ENCODE measurements at places on chromosomes 11 and 22.

DNA sequence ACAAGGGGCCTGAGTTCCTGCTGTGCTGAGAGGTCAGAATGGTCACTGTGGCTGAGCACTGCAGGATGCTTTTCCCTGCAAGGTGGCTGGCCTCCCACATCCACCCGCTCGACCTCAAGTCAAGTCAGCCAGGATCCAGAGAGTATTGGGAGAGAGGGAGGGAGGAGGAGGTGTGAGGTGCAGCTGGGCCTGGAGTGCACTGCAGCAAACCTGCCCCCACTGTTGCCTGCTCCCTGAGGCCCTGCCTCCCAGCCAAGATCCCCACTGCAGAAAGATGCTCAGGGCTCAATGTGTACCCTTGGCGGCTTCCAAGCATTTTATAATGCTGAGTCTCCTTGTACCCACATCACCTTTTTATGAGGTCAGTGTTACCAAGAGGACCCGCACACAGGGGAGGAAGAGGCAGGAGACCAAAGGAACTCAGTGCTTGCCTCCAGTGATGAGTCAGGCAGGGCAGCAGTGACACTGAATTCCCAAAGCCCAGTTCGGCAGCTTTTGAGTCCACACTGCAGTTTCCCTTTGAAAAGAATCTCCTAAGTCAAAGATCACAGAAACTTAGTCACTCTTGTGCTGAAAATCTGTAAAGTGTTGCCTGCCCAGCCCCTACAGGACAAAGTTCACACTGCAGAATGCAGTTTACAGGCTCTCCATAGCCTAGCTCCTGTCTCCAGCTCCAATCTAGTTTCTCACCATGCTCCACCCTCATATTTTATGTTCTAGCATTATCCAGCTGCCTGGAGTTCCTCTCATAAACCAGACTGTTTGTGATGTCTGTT, 3.1 kb downstream of the ENDOD1 start:
- peak; percentile 29 for DNase-seq

DNA sequence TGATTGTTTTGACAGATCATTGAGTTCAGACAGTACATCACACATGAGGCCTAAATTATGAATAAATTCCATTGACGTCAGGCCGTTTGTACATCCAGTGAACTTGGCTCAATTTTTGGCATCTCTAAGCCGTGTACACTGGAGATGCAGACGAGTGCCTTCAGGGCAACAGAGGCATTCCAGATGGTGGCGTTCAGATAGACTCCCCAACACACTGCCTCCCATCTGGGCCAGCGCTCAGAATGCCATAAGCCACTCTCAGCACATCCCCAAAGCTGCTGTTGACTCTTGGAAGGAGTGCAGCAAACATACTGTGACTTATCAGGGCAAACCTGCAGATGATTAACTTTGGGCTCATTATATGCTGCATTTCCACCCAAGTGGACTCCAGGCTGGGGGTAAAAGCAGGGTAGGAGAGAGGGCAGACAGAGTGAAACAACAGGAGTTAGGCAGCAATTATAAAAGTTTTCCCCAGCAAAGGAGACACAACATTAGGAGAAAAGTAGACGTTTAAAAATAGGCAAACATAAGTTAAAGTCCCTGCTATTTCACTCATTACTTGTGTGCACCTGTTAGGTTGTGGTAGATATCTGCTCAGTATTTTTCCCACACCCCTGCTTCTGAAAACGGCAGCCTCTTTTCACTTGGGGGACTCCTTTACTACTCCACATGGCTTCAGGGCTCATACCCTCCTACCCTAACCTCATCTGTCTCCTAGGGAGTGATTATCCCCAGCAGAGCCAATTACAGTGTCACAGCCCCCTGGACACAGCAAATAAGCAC, 60.2 kb upstream of the PDE3B start:
- no peak for DNase-seq

DNA sequence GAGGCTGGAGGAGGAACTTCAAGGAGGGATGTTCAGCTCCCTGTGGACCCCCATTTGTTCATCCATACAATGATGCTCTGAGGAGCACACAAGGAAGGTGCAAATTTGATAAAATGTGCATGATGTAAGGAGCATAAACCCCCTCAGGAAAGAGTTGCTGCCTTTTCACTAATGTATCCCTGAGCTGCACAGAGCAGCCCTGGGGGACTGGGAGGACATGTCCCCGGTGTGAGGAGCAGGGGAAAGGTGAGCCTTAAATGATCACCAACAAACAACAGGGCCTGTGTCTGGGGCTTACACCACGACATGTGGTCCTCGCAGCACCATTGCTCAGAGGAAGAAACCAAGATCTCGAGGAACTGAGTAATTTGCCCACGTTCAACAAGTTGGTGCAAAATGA, 3.5 kb upstream of the MAPK8IP2 start:
- DNase-seq: no peak

GRCh38 chr22:46450931-46451561, 86.4 kb downstream of the CELSR1 start:
- DNase-seq: no peak

DNA sequence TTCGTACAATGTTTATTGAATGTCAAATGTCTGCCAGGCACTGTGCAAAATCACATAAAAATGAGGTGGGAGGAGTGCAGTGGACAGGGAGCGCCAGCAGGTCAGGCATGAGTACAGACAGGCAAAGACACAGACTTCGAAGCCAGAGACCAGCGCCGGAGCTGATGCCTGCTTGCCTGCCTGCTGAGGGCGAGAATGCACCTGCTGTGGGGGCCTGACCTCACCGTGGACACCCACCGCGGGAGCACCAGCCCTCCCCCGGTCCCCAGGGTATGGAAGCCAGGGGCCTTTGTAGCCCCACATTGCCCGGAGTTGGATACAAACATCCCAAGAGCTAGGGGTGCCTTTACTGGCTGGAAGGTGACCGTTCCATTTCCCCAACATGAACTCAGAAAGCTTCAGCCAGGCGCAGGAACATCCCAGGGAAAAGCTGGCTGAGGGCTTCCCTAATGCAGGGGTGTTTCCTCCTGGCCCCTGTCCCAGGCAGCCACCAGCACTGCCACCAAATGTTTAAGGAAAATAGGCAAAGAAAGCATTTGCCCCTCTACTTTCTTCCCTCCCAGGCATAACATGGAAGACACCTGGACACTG, 17.9 kb downstream of the IFITM10 start:
- no peak for DNase-seq

DNA sequence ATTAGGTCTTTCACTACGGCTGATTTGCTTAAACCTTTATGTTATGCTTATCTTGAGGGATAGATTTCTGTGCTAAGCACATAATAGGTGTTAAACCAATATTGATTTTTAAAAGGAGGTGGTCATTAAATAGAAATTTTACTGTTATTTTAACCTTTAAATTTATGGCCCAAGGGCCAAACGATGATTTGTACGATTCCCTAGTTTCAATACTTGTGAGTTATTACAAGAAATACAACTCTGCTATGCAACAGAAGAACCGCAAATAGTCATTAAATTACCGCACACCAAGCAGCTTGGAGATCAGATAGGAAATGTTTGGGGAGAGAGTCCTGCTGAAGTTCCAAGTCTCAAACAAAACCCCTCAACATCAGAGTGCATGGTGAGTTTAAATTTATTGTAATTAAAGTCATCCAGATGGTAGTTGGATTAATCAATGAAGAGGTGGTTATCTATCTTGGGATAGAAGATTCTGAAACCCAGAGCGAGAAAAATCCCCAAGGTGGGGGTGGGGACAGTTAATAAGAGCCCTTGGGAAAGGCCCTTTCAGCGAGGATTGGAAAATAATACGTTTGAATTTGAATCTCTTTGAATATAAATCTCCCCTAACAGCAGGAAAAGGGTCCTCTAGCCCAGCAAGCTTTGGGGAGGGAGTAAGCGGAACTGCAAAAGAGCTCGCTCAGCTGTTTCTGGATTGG, 805 bp upstream of the QSER1 start:
- no peak for DNase-seq

GRCh38 chr22:42844756-42845155, 12.3 kb downstream of the ARFGAP3 start:
- no peak for DNase-seq

DNA sequence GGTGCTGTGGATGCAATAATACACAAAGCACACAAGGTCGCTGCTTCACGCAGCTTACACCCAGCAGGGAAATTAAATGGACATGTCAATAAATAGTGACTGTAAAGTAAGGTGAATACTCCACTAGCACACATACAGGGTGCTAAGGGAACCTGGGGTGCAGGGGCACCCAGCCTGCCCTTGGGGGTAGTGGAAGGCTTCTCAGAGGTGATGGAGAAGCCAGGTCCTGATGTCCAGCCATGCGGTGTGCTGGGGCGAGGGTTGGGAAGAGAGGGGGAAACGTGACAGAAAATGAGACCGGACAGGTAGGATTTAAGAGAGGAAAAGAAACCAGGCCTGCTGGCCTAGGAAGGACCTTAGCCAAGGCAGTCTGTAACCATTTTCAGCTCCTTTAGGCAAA, 200.5 kb downstream of the GRIK4 start:
- no peak for DNase-seq

DNA sequence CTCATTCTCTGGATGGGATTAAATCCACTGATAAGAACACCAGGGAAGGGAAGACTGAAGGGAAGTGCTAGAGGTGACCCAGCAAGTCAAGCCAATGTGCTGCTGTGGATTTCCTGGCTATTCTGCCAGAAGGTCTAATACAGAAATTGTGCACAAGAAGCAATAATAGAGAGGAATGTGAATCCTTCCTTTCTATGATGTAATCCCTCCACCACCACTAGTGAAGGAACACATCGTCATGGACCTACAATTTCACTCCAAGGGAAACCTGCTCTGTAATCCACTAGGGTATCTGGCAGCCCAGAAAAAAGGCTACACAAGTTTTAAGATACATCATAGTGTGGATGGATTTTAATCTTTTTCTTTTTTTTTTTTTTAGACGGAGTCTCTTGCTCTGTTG, 17.4 kb downstream of the LARGE2 start:
- no peak for DNase-seq

GRCh38 chr11:61688365-61689163, 8.4 kb downstream of the DAGLA start:
- no peak for DNase-seq

DNA sequence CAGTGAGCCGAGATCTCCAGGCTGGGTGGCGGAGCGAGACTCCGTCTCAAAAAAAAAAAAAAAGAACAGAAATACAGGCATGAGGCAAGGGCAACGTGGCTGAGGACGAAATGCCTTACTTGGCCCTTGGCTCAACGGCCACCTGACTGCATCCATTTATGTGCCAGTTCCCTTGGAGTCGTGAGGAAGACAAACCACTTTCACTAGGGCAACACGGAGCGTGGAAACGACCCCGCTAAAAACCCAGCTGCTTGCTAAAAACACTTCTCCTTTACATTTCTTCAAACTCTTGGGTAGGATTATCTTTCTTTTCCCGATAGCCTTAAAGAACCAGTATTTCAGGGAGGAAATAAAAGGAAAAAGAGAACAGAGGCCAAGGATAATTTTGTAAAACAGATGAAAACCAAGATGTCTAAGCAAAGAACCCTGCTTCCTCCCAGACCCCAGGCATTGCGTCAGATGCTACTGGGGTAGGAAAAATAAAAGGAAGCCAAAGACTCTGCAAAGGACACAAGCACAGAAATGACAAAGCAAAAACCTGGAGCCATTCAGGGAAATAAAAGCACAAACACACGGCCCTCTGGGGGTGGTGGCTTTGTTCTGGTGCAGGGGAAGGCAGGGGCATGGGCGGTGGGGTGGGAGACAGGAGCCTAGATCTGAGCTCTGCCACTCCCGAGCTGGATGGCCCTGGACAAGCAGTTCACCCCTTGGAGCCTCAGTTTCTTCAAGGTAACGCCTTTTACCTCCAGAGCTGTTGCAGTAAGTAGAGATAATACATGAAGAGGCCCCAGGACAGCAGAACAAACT, 37.0 kb downstream of the PC start:
- no peak for DNase-seq

GRCh38 chr11:2869561-2870427, 15.8 kb downstream of the CDKN1C start:
- no peak for DNase-seq

GRCh38 chr11:103552086-103552485, 442.9 kb downstream of the DYNC2H1 start:
- DNase-seq: no peak

DNA sequence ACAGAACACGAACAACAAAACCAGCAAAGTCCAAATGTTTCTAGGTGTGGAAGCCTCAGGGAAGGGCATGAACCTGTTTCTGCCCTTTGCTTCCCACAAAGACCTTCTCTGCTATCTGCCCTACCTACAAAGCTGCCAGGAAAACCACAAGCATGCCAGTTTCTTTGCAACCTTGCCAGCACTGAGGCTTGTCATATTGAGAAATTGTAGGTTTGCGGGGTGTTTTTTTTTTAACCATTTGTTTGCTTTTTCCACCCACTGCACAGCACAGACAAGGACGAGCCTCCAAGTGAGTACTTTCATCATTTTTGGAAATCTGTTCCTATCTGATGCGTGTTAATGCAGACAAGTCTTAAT, 12.8 kb downstream of the PARVG start:
- DNase-seq: no peak

- DNase-seq: no peak
Measured at GRCh38 chr11:1745701-1746320, 4.6 kb downstream of the IFITM10 start.

- DNase-seq: no peak
Measured at GRCh38 chr11:8268530-8269400, 5.1 kb upstream of the LMO1 start.

DNA sequence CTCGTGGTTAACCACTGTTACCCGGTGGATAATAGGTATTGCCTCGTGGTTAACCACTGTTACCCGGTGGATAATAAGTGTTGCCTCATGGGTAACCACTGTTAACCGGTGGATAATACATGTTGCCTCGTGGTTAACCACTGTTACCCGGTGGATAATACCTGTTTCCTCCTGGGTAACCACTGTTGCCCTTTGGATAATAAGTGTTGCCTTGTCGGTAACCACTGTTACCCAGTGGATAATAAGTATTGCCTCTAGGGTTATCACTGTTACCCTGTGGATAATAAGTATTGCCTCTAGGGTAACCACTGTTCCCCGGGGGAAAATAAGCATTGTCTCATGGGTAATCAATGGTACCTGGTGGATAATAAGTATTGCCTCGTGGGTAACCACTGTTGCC, 15.0 kb upstream of the NXPE4 start:
- DNase-seq: no peak

GRCh38 chr22:50694766-50695420, 22.3 kb downstream of the SHANK3 start:
- DNase-seq: no peak

GRCh38 chr22:23305922-23306374, 125.6 kb downstream of the BCR start:
- DNase-seq: no peak

- no peak for DNase-seq
Measured at GRCh38 chr11:96063053-96063452, 139.1 kb upstream of the MTMR2 start.

GRCh38 chr11:79508461-79508860, 67.6 kb upstream of the TENM4 start:
- no peak for DNase-seq

- no peak for DNase-seq
Measured at GRCh38 chr11:25910086-25910485, 421.8 kb upstream of the ANO3 start.

- no peak for DNase-seq
Measured at GRCh38 chr11:73902303-73902702, 25.5 kb downstream of the PAAF1 start.

All from CD4-positive, alpha-beta T cell treated with Interleukin-4 for 4 hours (primary cell).